ENCODE measurements at places on chromosomes 4 and X.

DNA sequence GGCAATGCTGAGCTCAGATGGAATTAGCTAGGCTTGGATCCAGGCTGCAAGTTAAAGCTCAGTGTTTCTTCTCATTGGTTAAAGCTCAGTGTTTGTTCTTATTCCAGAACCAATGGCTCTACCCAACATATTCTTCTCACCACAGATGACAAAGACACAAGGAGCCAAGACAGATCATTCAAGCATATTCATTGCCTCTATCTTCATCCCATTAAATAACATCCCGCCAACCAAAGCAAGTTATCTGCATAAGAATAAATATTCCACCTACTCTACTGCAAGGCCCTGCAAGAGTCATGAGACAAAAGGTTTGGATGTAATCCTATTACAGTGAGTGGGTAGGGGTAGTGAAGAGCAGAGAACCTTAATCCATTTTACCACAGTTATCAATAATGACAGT, 766.5 kb downstream of the C4orf33 start:
- DNase-seq = no peak

- DNase-seq = no peak
These were observed 585.2 kb downstream of the TRAM1L1 start for GRCh38 chr4:116500225-116500624.

DNA sequence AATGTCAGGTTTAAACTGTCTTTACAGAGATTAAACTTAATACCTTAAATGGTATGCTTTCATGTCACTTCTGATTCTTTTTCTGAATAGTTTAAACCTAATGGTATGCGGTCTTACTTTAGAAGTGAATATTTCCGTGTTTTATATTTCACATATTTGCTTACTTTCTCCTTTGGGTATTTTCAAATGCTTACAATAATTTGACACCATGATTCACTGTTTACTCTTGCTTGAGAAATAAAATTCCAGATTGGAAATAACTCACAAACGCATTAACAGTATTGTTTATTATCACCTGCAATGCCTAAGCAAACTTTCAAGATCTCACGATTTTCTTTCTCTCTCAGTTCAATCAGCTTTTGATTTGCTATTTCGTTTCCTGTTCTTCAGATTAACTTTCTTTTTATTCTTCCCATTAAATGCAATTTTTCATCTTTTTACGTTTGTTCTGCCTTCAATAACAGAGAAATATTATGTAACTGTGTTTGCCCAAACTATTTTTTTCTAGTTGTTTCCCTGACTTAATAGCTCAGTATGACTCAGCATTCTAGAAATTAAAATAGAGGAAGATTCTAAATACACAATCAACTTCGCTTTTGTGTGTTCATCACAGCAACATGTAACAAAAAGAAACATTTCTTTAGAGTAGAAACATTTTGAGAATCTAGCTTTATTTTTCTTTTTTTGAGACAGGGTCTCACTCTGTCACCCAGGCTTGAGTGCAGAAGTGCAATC, 955.5 kb upstream of the PRKX start:
- DNase-seq = no peak

GRCh38 chr4:57163530-57164459, 53.6 kb upstream of the IGFBP7 start:
- DNase-seq = no peak

- no peak for DNase-seq
These were observed 60.8 kb downstream of the PPM1K start for GRCh38 chr4:88223516-88223915.

GRCh38 chr4:152690706-152691651, 11.2 kb upstream of the TMEM154 start:
- DNase-seq = no peak

DNA sequence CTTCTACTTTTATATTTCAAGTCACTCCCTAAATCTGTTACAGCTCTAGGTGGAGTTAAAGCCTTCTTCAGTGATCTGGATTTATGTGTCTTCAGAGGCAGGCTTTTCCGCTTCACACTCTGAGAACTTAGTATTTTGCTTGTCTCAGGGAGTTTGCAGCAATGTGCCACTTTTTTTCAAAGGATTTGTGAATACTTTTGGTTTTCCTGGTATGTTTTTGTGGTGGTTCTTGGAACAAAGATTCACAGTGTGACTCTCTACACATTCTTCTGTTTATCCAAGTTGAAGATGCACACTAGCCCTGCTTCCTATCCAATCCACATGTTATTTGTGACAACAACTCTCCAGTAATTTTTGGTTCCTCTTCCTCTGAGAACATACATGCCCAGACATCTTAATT, 1253.7 kb downstream of the TECRL start:
- no peak for DNase-seq

- no peak for DNase-seq
These were observed 100.3 kb upstream of the DDIT4L start for GRCh38 chr4:100290585-100290984.

DNA sequence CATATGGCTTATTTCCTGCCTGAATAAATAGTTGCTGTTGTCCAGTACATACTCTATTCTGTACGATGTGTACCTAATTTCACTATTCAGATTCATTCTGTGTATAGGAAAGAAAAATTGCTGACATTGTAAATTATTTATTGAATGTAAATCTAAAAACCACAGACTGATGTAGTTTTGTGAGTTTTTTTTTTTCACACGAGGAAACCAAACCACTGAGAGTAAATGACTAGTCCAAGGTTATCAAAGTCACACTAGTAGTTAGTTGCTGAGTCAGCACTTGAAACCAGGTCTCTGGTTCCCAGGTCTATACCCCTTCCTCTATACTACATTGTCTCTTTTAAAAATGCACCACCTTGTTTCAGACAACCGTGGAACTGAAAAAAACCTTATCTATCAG, 298.3 kb upstream of the DIAPH2 start:
- DNase-seq = no peak

DNA sequence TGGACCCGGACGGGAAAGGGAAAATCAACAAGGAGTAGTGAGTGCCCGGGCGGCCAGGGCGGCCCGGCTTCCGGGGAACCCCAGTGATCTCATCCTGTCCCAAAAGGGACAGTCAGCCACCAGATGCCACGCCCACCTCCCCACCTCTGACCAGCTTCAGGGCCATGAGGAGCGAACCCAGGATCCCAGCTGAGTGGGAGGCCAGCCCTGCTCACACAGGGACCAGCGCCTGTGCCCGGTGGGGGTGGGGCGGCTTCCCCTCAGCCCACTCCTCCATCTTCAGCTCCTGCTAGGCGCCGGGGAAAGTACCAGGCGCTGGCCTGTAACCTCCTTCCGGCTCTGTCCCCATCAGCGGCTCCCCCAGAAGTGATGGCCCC, 6.2 kb downstream of the MYL5 start:
- no peak for DNase-seq

GRCh38 chrX:119391279-119391678, 7.9 kb upstream of the SLC25A43 start:
- no peak for DNase-seq

DNA sequence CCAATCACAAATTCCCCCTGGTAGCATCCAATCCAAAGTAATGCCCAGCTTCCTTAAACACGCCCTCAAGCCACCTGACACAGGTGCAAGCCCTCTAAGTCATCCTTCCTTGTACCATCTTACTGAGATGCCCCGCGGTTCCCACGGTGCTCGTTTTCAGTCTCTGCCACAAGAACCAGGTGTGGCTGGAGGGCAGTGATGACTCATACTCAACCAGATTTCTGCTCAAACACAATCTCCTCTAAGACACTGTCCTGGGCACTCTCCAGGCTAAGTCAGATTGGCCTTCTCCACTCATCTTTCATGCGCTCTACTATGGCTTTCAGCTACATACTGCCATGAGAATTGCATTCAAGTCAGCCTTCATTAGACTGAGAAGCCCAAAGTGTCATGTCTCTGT, 3.5 kb downstream of the SH3KBP1 start:
- no peak for DNase-seq

DNA sequence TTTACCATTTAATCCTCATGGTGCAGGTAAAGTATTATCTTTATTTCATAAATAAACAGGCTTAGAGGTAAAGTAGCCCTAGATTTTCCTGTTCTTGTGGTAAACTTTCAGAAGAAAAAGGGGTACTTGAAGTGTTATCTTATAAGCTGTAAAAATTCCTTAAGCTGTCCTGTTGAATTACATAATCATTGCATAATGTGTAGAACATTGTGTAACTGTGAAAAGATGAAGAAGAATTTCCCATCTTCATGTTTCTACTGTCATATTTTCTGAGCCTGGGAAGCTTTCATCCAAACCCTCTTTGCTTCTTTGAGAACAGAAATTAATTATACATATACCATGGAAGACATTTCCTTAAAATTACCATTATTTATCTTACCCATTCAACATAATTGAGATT, 90.5 kb downstream of the ELOVL6 start:
- no peak for DNase-seq

DNA sequence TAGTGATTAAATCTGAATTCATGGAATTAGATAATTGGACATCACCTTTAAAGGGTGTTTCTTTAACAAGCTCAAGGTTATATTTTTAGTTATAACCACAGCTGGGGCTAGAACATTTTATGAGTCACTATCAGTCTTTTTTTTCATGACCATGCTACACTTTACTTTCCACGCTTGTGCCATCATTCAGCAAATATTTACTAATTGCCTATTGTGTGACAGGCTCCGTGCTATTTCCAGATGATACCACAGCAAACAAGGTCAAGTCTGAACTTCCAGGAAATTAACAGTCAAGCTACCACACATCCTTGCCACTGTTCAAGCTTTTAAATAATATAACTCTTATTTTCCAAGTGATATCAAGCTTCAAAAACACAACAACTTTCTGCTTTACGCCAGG, 16.5 kb downstream of the SPANXN3 start:
- no peak for DNase-seq

DNA sequence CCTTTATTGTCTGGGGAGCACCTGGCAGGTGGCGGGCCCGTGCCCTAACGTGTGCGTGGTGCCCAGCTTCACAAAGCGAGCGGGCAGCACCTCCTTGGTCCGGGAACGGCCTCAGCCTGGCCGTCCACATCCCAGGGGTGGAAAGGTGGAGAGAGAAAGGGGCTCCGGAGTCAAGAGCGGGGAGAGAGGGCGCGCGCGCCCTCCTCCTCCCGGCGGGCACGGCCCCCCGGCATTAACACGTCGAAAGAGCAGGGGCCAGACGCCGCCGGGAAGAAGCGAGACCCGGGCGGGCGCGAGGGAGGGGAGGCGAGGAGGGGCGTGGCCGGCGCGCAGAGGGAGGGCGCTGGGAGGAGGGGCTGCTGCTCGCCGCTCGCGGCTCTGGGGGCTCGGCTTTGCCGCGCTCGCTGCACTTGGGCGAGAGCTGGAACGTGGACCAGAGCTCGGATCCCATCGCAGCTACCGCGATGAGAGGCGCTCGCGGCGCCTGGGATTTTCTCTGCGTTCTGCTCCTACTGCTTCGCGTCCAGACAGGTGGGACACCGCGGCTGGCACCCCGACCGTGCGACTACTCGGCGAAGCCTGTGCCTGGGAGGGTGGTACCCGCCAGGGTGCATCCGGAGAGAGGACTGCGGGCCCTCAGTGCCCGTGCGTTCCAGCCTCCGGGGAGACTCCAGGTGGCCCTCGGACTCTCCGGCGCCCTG, at the start of gene KIT:
Gene KIT, plus strand, starts transcription at position 407 of the 701 bp plus-strand sequence. Its CDS starts 58 bp downstream, at position 465.
- DNase-seq = no peak

- no peak for DNase-seq
These were observed 14.6 kb downstream of the SH3RF1 start for GRCh38 chr4:169256101-169256612.

DNA sequence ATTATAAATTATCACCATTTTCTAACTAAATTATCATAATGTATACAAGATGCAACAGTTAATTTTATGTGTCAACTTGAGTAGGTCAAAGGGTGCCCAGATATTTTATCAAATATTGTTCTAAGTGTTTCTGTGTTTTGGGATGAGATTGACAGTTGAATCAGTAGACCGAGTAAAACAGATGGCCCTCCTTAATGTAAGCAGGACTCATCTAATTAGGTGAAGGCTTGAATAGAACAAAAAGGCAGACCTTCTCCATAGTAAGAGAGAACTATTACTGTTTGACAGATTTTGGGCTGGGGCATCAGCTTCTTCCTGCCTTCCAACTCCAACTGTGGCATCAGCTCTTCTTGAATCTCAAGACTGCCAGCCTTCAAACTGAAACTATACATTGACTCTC, 185.8 kb downstream of the TRAM1L1 start:
- no peak for DNase-seq

DNA sequence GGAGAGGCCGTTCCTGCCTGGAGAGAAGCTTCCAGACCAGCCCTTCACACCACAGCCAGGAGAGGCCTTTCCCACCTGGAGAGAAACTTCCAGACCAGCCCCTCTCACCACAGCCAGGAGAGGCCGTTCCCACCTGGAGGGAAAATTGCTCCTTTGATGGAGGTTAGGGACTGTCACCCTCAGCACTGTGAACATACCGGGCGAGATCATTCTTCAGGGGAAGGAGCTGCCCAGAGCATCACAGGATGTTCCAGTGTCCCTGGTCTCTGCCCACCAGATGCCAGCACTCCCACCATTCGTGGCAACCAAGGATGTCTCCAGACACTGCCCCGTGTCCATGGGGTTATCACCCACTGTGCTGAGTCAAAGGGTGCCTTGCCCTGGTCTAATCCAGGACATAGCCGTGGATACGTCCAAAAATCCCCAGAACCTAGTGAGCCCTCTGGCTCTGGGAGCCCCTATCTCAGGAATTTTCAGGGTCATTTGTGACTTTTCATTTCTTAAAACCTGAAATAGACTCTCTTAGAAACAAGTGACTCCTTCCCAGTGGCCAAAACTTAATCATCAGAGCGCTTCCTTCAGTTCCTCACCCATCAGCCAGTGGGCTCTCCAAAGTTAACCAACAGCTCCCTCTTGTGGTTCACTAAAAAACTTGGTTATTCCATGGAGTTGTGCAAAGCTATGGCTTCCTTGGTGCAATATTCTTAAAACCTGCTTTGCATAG, 80.2 kb downstream of the CRMP1 start:
- DNase-seq = no peak

- DNase-seq = no peak
These were observed 146.7 kb upstream of the VEGFC start for GRCh38 chr4:176939445-176939844.

DNA sequence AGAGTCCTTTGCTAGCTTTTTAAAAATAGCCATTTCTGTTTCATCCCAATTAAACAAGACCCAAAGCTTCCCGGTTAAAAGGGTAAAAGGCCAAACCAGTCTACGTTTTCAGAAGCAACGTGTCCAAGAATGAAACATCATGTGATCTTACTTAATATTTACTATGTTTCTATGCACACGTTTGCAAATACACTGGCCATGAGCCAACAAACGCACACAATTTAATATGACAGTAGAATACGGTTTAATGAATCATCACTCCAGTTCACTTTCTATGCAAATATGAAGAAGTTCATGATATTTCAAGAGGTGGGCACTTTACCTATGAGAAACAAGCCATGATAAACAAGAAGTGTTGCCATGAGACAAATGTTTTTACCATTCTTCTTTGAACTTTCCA, 4.3 kb downstream of the NR0B1 start:
- no peak for DNase-seq

- no peak for DNase-seq
These were observed 32.0 kb downstream of the PTPN13 start for GRCh38 chr4:86626066-86626465.

- DNase-seq = no peak
These were observed 5.4 kb downstream of the TSPAN5 start for GRCh38 chr4:98652996-98653395.

GRCh38 chr4:75891611-75892010, 10.6 kb downstream of the PPEF2 start:
- peak; percentile 78 for DNase-seq

Measured in vagina (tissue), 2 donors.